Activated T-helper 2 cell treated with anti-CD3 and anti-CD28 coated beads, Interferon-gamma antibody, Interleukin-2, Interleukin-4, amounts not matched to agents 10 μg/mL and 5 μg/mL and 100 μg/mL, durations not matched to agents 14 hours and 24 hours and 36 hours (primary cell): ENCODE measurements at places on chromosomes 11 and 22.

DNA sequence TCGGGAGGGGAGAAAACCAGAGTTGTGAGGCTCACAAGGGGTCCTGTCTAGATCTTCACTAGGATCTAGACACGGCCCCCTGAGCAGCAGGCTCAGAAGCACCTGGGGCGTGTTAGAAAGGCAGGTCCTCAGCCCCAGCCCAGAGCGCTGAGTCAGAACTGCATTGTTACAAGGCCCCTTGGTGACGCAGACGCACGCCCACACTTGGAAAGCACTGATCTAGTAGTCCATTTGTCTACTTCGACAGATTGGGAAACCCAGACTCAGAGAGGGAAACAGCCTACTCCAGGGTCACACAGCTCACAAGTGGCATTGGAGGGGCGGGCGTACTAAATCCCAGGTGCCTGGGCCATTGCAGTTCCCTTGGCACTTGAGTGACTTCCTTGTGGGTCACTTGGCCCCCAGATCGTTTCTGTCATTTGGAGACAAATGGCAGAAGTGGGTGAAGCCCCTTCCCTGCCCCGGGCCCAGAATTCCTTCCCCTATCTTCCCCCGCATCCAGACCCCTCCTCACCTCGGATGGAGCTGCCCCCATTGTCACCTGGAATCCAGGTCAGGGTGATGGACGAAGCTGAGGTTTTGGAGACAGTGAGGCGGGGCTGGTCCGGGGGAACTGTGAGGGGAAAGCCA, 110.8 kb downstream of the CEP164 start:
- no peak for DNase-seq

DNA sequence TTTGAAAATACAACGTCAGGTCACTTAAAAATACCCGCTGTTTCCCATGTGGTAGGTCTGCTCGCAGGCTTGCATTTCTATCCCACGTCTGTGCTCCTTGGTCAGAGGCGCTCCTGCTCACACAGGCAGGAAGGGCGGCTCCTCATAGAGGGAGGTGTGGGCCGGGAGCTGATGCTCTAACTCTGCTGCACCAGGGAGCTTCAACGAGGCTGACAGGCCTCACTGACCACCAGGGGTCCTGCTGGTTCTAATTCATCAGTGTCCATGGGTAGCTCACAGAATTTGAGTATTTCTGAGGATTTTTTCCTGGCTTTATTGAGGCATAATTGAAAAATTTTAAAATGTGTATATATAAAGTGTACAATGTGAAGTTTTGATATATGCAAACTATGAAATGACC, 68.5 kb downstream of the PIWIL3 start:
- no peak for DNase-seq

- no peak for DNase-seq
Measured at GRCh38 chr22:17732251-17732854, 41.9 kb downstream of the BID start.

DNA sequence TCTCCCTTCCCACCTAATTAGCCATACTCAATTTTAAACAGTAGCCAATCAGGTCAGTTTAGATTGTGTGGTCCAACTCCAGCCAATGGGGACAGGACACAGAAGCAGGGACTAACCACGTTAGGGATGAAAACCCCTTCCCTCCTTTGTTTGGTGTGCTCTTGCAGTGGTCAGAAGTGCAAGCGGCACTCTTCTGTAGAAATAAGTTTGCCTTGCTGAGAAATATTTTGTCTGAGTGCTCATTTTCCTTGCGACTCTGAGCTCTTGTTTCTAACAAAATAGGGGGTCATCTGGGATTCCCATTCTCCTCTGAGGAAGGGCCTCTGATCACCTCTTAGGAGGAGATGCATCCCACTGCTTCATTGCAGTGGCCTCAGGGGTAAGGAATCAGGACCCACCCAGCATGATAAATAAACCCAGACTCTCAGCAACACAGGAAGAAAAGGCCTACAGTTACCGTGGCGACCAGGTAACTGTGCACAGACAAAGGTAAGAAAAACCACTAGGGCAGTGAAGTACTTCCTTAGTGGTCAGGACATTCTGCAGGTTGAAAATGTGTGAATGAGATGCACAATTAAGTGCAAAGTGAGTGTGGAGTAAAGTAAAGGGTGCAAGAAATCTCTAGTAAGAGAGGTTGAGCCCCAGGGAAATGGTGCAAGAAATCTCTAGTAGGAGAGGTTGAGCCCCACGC, 55.4 kb downstream of the ZNF280B start:
- no peak for DNase-seq

DNA sequence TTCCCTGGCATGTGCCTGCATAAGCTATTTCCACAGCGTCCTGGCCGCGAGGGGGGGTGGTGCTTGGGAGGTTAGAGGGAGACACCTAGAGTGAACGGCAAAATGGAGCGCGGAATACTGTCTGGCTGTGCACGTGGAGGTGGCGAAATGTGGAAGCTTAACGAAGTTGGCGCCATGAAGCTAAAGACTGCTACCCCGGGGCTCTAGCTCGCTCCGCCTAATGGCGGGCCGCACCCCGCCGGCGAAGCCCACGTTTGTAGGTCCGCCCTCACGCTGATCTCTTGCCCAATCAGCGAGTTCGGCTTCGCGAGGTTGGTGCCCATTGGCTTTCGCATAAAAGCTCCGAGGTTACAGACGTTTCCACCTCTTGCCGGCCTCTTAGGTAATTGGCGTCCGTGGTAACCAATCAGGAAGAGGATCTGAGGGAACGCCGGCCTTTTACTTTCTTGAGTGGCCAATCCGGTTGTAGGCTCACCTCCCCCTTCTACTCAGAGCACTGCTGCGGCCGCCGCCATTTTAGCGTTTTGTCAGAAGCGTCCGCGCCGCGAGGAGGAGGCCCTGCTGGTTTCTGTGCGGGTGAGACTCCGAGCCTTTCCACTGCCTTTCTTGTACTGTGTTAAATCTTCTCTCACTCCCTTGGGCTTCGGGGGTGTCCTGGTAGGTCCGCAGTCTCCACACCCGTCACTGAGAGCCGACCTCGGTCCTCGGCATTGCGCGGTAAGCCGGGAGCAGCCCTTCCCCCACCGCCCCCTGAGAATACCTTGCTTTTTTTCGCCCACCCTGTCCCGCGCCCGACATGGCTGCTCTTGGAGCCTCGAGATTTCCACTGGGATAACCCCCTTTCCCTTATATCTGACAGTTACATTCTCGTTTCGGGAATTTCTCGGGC, at the start of gene RBM4:
Gene RBM4, plus strand, starts transcription at position 527 of the 889 bp plus-strand sequence. CDS start 1,009 bp downstream, outside the sequence.
- DNase-seq: peak; percentile 98
